ENCODE measurements at places on chromosomes 11 and 22.

DNA sequence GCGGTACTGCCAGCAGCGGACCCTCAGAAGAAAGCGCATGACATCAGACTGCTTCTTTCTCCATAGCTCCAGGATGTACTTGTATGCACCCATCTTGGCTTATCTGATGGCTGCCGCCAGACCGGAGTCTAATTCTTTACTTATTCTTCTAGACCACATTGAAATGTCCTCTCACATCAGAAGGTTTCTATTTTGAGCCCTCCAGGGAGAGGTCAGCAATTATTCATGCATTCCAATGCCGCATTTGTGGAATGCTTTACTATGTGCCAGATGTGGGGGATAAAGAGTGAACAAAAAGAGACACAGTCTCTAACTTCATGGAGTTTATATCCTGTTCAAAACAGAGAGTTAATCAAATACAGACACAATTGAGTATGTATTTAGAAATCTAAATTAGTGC is 230.1 kb downstream of the MIAT start:
- DNase-seq = no peak

DNA sequence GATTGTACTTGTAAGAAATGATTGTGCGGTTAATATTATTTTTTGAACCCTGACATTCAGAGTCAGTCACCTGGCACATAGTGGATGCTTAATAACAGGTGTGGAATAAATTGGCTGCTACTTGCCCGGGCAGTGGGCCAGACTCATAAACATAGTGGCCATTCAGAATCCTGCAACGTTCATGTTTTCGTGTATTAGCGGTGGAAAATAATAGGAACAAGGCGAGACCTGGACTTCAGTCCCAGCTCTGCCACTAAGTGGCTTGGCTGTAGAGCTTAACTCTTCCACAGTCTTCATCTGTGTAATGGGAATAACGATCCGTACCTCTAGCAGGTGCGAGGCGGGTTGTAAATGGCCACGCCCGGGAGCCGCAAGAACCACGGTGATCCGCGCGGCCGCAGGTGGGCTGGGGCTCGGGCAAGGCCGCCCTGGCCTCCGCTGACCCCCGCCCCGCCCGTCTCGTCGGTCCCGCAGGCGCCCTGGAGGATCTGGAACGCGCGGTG is 761 bp upstream of the TMEM25 start:
- DNase-seq = no peak

DNA sequence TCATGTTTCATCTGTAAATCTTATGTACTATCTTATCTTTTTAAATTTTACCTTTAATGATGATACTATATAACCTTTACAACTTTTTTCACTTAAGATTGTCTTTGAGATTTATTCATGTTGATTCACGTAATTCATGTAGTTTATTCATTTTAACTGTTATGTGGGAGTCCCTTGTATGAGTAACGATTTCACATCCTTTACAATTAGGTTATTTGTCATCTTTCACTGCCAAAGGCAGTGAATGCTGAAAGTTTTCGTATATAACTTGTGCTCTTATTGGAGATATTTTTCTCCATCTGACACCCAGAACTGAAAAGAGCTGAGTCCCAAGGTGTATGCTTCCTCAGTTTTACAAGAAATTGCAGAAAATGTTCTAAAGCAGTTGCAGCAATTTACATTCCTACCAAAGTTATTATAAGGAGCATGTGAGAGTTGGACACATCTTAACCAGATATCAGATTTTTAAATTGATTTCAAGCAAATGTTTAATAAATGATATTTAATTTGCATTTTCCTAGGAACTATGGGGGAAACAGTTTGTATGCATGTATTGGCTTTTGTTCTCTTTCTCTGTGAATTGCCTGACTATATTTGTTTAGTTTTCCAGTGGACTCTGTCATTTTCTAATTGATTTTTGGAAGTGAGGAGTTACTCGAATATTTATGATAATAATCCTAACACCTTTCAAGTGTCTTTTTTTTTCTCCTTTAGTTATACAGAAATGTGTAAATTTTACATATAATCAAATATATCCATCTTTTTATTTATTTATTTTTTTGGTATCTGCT is 6.4 kb downstream of the ARL14EP start:
- no peak for DNase-seq

GRCh38 chr11:96160732-96161306 is 182.2 kb downstream of the MAML2 start:
- DNase-seq = no peak

DNA sequence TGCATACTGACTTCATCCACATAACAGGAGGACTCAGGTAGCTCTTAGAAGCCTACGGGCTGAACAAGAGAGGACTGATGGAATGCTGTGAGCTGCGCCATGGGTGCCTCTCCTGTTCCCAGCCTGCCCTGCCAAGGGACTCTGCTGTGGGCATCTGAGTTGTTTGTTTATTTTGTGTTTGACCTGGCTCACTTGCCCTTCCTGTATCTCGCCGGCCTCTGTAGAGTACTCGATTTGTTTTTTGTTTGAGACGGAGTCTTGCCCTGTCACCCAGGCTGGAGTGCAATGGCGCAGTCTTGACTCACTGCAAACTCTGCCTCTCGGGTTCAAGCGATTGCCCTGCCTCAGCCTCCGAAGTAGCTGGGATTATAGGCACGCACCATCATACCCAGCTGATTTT is 1.8 kb downstream of the TTC38 start:
- DNase-seq = no peak

DNA sequence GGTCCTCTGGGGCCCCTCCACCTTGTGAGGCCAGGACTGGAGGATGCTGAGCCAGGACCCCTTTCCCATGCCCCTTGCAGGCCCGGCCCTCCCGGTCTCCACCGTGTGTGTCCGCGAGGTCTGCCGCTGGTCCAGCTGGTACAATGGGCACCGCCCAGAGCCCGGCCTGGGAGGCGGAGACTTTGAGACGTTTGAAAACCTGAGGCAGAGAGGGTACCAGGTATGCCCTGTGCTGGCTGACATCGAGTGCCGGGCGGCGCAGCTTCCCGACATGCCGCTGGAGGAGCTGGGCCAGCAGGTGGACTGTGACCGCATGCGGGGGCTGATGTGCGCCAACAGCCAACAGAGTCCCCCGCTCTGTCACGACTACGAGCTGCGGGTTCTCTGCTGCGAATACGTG is 17.9 kb downstream of the MUC5B start:
- DNase-seq = no peak

DNA sequence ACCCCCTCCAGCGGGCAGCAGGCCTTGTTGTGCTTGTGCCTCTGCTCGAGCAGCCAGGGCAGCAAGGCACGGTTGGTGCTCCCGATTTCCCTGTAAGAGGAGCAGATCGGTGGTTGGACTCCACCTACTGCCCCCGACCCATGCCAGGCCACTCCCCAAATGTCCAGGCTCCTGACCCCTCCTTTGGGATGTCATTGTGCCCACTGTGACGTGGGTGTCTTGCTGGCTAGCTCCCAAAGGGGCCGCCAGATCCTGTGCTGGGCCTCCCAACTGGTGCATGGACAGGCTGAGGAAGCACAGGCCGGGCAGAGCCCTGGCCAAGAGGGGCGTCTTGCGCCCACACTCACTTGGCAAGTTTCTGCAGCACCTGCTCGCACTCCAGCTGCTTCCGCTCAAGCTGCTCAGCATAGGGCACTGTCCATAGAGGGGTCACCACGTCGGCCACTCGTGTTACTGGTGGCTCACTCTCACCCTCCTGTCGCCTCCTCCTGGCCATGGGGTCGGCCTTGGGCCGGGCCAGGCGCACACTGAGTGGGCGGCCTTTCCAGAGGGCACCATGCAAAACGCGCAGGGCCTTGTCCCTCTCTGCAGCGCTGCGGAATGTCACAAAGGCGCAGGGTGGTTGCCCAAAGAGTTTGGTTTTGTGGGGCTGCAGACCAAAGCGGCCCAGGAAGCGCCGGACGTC is at the start of gene RANBP1:
Gene RANBP1 (plus strand): TSS at position 414 of the 685 bp plus-strand sequence. CDS start 81 bp downstream, at position 495.
- DNase-seq = no peak

DNA sequence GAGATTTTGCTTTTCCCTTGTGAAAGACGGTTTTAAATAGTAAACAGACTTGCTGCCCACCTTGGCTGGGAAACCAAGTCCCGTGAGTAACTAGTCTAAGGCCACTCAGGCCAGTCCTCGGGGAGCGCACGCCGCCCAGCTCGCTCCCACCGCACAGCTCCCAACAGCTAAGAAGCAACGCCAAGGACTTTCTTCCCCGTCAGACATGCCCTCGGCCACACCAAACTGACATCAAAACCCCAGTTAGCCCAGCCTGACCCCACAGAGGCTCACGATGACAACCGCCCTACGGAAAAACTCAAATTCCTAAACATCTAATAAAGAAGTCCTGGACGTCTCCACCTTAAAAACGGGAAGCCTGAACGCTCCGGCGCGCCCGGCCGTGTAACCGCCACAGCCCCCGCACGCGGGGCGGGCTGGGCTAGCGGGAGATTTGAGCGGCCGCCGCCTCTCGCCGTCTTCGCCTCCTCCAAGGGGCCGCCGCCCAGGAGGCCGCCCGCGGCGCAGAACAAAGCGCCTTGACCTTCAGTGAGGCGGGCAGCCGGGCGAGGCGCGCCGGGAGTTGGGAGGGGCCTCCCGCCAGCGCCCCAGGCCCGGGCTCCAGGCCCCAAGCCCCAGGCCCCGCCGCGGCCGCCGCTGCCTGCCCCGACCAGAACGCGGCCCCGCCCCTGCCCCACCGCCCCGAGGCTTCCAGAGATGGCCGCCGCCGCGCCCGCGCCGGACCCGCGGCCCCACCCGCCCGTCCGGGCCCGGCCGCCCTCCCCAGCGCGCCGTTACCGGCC is 486 bp downstream of the NAP1L4 start:
- no peak for DNase-seq

- DNase-seq = peak; percentile 19
These were observed 624 bp downstream of the CBL start for GRCh38 chr11:119206511-119207414.

DNA sequence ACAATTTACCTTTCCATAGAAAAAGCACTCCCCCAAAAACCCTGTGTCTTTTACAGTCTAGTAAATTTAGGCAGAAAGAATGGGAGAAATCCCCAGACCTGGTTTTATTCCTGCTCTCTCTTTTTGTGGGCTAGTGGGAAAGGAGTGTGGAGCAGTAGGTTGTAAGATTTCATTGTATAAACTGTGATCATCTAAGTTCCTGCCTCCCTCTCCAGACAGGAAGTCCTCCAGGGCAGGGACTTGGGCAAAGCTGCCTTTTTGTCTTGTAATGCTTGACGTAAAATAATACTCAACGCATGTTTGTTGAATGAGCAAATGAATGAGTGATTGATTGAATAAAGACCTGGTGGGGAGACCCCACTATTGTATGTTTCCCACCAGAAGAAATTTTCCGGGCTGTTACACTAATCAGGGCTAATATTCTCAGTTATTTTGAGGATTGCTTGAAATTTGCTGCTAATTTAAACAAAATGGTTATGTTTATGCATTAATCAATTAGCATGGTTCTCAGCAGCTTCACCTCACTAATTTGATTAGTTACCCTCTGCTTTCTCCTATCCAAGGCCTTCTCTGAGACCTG is 36.3 kb downstream of the CSNK2A3 start:
- DNase-seq = no peak

DNA sequence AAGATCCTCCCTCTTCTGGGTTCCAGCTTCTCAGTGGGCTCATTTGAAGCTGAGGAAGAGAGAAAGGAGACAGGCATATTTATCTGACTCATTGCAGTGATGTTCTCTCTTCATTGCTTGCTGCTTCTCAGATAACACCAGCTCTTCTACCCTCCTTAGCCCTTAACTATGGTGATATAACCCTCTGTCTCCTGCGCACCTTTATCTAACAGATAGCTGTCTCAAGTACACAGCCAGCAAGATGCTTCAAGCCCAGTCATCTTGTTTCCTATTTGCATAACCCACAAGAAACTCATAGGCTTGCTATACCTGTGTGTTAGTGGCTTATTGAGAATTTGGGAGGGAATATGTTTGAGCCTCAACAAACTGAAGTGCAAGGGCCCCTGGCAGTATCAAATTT is 12.6 kb downstream of the PRSS23 start:
- no peak for DNase-seq

DNA sequence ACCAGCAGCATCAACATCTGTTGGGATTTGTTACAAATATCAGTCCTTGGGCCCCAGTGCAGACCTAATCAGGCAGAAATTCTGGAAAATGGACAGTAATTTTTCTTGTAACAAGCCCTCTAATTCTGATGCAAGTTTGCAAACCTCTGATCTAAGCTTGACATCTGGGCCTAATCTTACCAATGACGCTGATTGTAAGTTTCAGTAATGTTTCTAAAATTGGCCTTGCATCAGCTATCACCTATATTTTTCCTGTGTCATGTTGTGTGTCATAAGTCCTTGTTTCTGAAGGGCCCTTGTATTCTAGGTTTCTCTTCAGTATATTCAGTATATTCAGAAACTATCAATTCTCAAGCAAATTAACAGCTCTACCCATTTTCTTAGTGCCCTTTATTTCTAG is 36.4 kb downstream of the ZNF215 start:
- DNase-seq = no peak

GRCh38 chr11:69450064-69450856 is 31.2 kb upstream of the LINC01488 start:
- no peak for DNase-seq

- DNase-seq = no peak
These were observed 64.5 kb downstream of the CCDC73 start for GRCh38 chr11:32729976-32730375.

GRCh38 chr11:23555085-23555484 is 694.8 kb upstream of the CCDC179 start:
- no peak for DNase-seq

DNA sequence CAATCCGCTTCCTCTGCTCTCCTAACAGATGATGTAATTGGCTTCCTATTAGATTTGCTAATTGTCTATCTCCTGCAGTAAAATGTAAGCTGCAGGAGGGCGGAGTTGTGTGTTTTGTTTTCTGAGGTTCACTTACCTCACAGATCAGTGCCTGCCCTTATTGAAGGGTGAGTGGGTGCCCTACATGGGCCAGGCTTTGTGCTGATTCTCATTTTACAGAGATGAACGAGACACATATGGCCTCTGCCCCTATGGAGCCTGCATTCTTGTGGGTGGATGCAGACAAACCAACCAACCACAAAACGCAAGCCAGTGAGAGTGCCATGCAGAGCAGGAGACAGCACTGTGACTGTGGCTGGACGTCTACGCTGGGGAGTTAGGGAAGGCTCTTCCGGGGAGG is 9.9 kb downstream of the TESMIN start:
- no peak for DNase-seq

GRCh38 chr11:10856689-10857458 is 979 bp downstream of the ZBED5 start:
- DNase-seq = no peak

- no peak for DNase-seq
These were observed 35.2 kb downstream of the LRFN4 start for GRCh38 chr11:66891851-66892660.

- DNase-seq = no peak
These were observed 94.3 kb downstream of the ETS1 start for GRCh38 chr11:128492903-128493569.

GRCh38 chr11:8567602-8568198 is 26.3 kb downstream of the STK33 start:
- DNase-seq = no peak

GRCh38 chr22:40463683-40464082 is 93.3 kb downstream of the SGSM3 start:
- no peak for DNase-seq

DNA sequence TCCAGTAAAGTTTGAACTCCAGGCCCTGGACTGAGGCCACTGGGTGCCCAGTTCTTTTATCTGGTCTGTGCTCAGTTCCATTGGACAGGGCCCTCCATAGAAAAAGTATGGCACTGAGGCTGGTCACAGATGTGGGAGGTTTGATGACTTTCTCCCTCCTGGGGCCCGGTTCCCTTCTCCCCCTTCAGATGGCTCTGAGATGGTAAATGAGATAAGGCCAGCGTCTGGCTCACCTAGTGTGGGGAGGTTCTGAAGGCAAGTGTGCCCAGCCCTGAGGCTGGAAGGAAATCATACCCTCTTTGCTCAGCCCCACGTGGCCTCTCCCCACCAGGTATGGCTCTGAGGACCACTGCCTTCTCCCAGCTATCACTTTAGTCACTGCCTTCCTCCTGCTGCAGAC is 1.5 kb upstream of the CLDN5 start:
- DNase-seq = no peak
